ENCODE measurements at places on chromosomes 5 and 9. TPM values are rescaled to one million over a fixed set of nuclear protein-coding genes. Genes with fewer than 3 reads are reported as not detected.

DNA sequence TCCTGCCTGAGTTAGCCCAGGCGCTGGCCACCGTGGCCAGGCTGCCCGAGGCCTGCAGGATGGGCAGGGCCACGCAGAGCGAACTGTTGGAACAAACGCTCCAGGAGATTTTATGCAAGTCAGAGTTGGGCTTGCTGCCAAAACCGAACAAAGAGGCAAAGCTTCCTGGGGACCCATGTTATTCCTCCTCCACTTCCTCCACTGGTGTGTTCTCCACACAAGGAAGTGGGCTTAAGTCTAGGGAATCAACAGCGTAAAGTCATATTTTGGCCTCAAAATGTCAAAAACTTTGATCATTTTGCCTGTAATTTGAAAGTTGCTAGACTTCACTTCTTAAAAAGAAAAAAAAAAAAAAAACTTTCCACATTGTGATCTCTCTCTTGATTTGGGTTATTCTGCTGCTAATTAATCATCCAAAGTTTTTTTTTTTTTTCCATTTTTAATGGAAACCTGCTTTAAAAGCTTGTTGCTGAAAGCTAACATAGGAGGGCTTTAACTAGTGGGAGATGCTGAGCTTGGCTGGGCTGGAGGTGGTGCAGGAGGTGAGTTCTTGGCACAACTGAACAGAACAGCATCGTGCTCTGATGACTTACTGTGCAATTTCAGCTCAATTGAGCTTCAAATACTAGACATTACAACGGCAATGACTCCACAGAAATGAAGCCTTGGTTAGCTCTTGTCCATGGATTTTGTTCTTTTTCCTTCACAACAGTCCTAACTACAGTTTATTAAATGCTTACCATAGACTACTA is 73.0 kb downstream of the PTPDC1 start:
- no peak for DNase-seq

- DNase-seq = no peak
Observed at GRCh38 chr9:70105147-70105546, 61.5 kb downstream of the MAMDC2 start.

- DNase-seq = no peak
Observed at GRCh38 chr5:142587354-142587965, 98.4 kb downstream of the FGF1 start.

DNA sequence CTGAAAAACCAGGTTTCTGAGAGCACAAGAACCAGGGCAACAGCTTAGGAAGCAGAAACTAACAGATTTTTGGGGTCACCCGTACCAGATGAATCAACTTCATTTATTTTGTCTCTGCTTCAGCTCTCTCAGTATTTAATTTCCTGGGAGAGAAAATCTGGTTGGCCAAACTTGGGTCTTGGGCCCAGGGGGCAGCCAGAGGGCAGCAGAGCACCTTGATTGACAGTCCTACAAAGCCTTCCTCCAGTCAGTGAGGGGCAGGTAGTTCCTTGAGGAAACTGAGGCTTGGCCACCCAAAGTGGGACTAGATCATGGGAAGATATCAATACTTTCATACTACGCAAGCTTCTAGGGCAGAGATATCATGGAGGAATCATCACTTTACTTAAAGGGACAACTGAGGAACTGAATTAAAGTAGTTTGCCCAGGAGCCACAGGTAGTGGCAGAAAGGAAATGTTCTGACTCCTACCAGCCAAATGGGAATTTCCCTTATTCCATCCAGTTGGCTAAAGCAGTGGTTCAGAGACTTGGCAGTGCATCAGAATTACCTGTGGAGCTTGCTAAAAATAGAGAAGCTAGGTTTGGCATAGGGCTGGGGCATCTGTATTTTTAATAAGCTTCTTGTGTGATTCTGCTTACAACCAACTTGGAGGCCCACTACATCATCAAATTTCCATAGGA is 21.5 kb upstream of the ARHGAP26 start:
- no peak for DNase-seq

GRCh38 chr5:94457788-94458187 is 160.6 kb downstream of the KIAA0825 start:
- no peak for DNase-seq

DNA sequence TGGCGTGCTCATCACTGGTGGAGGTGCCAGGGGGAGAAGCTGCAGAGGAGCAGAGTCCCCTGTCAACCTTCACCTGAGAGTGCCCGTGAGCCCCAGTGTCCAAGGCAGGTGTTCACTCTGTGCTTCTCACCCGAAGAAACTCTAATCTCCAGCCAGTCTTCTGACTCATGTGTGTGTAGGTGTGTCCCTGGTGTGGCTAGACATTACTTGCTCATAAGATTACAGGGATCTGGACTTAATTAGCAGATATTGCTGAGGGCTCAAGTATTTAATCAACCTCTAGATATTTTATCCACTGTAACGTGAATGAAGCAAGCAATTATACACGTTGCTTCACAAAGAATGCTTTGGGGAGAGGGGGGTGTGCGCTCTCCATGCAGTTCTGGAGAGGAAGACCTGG is 72.5 kb downstream of the MED10 start:
- DNase-seq = no peak

GRCh38 chr5:170287532-170287931 is 10.0 kb downstream of the LCP2 start:
- DNase-seq = no peak

DNA sequence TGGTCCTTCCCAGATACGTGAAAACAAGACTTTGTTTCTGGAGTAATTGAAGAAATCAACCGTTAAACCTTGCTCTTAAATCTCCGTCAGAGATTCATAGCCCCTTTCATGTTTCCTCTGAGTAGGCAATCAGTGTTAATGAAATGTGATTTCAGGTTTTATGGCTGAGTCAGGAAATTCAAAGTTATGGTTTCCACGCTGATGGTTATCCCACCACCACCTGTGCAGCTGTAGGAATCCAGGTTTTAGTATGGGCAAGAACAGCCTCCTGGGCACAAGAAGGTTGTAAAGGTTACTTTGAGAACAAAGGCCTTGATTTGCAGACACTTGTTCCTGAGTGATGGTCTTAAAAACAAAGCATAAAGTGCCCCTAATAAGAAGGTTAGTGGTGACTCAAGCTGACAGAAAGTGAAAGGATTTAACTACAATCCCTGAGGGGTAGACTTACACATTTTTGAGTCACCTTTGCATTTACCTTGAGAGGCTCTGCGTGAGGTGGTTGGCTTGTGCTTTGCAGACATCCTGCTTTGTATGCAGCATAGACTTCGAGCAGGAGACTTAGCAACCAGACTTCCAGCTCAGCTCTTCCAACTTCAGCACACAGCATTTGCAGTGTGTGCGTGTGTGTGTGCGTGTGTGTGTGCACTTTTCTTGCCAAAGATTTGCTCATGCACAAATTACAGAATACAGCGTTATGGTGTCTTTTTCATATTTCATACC is 159.6 kb downstream of the TLE4 start:
- no peak for DNase-seq

GRCh38 chr5:87103616-87104287 is 163.9 kb upstream of the RASA1 start:
- no peak for DNase-seq

DNA sequence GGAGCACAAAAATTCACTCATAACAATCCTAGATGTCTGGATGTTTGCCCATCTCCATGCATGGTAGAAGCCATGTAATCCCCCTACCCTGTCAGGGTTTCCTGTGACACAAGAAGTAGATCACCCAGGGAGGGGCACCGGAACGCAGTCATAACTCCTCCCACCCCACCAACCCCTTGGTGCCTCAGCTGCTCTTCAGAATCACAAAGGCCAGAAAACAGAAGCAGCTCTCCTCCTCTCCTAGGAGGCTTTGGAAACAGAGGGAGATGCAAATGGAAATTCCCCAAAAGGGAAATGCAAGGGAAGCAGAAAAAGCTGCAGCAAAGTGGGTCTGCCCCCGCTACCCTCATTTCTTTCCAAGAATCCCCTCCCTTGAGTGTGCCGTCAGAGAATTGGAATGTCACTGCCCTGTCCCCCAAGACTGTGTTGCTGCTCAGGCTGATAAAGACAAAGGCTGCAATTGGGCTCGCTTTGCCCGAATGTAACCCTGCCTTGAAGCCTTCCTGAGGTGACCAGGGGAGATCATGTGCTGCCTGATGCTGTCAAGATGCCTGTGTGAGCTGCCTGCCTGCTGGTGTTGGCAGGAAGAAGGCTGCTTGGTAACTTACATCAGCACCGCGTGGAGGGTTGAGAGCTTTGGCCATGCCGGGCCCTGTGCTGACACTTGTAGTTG is 65.5 kb upstream of the ABCA1 start:
- DNase-seq = no peak

DNA sequence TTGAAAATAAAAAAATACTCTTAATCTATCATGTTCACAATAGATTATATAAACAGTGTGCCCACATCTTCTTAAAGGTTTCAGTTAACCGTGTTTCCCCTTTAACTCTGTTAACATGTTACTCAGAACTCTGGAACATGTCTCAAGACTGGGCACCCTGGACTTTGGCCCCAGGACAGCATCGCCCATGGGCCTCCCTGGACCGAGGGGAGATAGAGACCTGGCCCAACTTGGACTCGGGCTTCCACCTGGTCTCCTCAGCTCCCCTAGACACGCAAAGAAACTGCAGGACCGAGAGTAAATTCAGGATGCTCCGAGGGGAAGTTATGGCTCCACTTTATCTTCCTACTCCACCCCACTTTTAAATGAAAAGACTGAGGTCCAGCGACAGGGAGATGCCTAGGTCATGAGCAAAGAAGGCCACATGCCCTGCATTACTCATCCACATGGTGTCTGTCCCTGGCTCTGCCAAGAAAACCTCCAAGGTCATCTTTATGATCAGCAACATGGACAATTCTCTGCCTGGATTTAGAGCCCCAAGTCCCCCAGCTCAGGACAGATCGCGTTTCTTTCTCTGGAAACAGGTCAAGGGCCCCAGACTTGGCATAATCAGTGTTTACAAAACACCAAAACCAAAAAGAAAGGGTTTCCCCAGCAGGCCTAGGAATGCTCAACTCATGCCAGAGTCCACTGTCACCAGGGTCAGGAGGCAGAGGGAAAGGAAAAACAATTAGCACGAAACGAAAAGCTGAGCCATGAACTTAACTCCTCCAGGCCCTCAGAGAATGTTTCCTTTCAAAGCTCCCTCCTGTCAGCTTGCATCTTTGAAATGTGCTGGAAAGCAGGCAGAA is 17.4 kb downstream of the GPX3 start:
- no peak for DNase-seq

DNA sequence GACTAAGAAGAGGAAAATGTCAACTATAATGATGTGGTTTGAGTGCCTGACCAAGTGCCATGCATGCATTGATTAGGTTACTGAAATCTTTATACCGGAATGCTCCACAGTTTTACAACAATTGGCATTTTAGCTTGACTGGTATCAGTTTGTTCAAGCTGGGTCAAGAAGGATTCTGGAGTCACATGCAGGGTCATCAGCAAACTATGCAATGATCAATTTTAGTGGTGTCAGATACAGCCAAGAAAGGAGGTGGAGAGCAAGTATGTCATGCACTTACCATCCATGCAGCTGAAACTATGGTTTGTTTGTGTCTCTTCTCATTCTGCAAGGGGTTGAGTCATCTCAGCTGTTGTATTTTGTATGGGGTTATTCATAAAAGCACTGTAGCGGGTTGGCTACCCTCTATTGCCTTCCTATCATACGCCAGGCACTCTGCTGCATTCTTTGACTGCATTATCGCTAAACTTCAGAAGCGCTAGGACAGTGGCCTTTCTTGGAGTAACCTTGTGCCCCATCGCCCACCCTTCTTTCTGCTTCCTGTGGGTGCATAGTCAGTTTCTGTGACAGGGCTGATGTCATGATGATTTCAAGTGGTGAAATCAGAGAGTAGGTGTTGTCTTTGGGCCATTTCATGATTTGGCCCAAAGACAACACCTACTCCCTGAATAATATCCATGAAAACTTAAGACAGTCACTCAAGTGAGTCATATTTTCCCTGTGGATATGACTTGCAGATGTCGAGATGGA is 145.4 kb downstream of the MTX3 start:
- no peak for DNase-seq

- no peak for DNase-seq
Observed at GRCh38 chr5:72662305-72662704, 154.2 kb upstream of the TNPO1 start.

DNA sequence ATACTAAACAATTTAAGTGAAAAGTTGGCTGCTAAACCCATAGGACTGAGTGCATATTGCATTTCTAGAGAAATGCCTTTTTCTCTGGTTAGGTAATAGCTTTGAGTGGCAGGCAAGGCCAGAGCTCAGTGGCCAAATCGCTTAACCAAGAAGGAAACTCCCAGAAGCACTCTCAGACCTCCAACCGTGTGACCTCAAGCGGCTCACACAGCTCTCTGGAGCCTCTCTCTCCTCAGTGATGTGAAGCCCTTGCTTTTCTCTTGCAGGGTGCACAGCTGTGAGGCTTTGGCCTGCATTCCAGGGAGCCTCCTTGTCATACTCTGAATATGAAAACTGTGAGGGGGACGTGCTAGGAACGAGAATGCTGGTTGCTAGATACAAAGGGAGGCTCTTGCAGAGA is 106.7 kb downstream of the INSYN2B start:
- DNase-seq = no peak

DNA sequence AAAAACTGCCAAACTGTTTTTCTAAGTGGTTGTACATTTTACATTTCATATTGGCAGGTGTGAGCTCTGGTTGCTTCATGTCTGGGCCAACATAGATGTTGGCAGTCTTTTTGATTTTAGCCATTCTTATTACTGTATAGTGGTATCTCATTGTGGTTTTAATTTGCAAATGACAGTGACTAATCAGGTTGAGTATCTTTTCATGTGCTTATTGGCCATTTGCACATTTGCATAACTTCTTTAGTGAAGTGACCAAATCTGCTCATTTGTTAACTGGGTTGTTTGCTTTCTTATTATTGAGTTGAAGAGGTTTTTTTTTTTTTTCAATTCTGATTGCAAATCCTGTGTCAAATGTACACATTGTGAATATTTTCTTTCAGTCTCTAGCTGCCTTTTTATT is 36.9 kb upstream of the MSX2 start:
- no peak for DNase-seq

GRCh38 chr9:69132361-69132760 is 41.7 kb upstream of the TJP2 start:
- peak; percentile 55 for DNase-seq

DNA sequence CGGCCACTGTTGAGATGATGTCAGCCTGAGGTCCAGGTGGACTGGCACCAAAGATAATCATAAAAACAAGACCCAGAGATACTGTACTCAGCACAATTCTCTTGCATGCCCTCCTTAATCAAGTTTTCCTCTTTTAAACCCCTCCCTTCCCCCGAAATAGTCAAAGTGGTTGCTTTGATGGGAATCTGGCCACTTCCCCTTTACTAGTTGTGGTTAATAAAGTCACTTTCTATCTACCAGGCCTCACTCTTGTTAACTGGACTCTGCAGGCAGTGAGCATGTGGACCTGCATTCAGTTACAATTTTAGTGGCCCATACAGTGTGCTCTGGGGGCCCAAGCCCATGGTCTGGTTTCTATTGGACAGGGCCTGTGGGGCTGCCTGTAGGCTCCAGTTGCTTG is 17.5 kb downstream of the FBP2 start:
- DNase-seq = no peak

ANKRD31 gene
- 0.13 TPM for total RNA-seq

MED27 gene
- 15.8 TPM for total RNA-seq

STX17 gene
- total RNA-seq = 26.1 TPM

TMEFF1 gene
- 0.42 TPM for total RNA-seq

KIF4B gene
- not detected for total RNA-seq

S100Z gene
- 0.90 TPM for total RNA-seq

MLANA gene
- total RNA-seq = not detected

DPP7 gene
- total RNA-seq = 150 TPM

RCL1 gene
- 33.8 TPM for total RNA-seq

C8G gene
- total RNA-seq = not detected

FYB1 gene
- total RNA-seq = 27.8 TPM

C5orf47 gene
- total RNA-seq = not detected

PCAT7 gene
- not detected for total RNA-seq
